Stimulated activated CD4-positive, alpha-beta T cell treated with anti-CD3 and anti-CD28 coated beads, Interleukin-15, amount 100 ng/mL, for 1 hour (primary cell): ENCODE measurements at places on chromosomes 6 and 20.

DNA sequence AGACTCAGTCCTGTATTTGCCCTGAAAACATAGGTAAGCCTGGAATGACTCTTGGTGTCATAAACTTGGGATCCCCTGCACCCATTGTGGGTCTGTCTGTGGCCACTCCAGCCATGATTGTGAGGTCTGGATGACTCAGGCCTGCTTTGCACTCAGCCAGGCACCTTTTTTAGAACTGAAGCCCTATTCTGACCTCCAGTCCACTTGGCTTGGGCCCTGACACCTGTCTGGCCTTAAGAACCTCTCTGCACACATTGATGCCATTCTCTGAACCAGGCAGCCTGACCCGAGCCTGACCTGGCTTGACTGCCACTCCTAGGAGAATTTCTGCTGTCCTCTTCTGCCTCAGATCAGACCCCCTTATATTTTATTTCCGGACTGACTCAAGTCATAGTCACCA lies 383.7 kb downstream of the MAFB start:
- no peak for DNase-seq

DNA sequence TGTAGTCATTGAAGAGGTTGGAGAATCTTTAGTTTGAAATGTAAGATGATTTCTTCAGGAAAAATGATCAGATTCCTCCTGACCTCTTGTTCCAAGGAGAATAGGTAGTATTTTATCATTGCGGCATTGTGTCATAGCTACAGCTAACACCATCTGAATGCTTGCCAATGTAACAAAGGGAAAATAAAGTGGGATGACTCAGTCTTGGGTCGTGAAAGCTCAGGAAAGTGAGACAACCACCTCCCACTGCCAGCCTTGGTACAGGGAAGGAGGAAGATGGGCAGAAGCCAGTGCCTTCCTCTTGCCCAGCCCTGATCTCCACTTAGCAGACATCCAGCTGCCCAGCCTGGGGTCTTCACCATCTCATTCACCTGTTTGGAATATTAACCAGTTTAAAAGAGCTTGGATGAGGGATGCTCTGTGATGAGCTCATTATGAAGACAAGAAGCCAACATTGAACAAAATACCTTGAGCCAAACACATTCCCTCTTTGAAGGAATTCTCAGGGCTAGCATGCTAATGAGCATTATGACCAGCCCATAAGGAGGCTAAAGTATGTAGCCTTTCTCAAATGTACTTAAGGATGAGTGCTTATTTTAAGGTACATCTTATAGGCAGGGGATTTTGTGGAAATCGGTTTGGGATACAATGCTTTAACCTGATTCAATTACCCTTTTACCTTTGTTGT lies 40.0 kb upstream of the APCDD1L start:
- DNase-seq: no peak

DNA sequence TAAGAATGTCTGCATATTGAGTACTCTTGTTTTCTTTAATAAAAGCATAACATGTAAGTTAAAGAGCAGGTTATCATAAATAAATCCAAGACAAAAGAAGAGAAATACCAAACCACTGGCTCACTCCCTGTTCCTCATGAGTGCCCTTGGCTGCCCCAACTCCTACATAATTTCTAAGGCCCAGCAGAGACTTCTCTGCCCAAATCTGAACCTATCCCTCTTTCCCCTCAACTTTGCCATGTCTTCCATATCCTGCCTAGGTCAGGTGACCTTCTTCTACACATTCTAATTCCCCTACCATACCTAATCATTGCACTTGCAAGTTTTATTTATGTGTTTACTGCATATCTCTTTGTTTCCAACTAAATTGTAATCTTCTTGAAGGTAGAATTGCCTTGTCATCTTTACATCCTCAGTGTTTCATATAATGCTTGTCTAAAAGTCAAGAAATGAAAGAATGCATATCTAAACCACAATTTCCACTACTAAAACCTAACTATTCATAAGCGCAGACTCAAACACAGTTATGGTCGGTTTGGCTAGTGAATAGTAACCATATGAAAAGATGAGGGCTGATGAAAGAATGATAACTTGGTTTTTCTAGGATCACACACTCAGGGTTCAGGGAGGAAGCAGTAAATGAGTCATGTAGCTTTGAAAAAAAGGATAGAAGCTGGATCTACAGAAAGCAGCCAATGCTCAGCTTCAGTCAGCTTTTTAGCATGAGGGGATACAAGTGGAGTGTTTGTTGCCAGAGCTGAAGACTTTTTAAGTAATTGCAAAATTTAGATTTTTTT lies 53.3 kb upstream of the EYA4 start:
- DNase-seq: no peak

DNA sequence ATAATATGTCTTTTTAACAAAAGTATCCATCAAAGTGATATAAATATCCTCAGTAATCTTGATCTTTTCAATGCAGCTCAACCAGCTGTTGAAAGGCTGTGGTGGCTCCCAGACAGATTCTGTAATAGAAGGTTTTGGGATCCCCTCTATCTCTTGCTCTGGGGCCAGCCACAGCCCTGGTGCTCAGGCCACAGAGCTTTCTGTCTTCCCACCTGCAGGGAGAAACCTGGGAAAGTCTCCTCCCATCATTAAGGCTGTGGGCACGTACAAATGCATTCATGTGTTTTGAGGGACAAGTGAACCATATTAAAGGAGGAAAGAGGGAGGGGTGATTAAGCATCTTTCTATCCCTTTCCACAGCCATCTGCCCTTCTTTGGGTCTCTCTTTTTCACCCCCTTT lies 183.1 kb downstream of the PRDM13 start:
- DNase-seq: no peak

DNA sequence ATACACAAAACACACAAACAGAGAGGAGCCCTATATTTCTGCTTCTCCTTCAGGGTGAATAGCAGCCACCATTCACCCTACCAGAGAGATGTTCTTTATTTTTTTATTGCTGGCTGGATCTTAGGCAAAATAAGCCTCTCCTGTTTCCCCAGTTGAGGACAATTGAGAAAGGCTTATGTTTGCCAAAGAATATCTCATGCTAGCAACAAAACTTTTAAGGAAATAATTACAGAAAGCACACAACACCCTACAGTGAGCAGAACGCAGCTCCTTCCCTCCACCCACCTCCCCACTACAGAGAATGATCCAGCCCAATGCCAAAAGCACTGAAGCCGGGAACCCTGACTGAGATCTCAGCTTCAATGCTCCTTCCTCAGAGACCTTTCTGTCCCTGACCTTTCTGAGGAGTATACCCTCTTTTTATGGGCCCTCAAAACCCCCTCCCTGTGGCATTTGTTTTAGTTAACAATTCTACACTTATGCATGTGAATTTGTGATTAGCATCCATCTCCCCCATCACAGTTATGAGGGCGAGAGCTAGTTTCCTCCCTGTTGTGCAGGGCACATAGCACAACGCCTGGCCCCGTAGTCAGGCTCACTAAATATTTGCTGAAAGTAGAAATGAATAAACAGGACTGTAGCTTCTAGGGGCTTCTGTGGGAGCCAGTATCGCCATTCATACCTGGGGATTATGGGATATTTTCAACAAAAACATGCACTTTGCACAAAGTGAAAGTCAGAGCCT lies 491.6 kb upstream of the CDH4 start:
- no peak for DNase-seq

- DNase-seq: no peak
Measured at GRCh38 chr6:21306546-21306945, 287.0 kb upstream of the SOX4 start.

DNA sequence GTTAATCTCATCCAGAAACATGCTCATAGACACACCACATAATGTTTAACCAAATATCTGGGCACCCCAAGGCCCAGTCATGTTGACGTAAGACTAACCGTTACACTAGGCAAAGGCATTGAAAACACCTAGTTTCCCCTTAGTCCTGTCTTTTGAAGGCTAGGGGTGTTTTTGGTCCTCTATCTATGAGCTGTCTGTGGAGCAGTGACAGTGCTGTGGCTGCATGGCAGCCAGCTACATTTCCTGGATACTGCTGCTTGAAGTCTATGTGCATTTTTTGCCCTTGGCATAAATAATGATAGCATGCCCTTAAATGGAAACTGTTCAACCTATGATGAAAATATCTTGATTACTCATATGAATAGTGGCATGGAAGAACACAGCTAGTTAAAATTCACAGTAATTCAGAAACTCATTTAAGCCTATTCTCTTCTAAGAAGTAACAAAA lies 18.6 kb downstream of the FARS2 start:
- DNase-seq: no peak

- no peak for DNase-seq
Measured at GRCh38 chr6:43644940-43645612, at the start of gene RSPH9. Gene RSPH9, plus strand, starts transcription at chr6:43645036. Its CDS starts 63 bp downstream, at chr6:43645099.

DNA sequence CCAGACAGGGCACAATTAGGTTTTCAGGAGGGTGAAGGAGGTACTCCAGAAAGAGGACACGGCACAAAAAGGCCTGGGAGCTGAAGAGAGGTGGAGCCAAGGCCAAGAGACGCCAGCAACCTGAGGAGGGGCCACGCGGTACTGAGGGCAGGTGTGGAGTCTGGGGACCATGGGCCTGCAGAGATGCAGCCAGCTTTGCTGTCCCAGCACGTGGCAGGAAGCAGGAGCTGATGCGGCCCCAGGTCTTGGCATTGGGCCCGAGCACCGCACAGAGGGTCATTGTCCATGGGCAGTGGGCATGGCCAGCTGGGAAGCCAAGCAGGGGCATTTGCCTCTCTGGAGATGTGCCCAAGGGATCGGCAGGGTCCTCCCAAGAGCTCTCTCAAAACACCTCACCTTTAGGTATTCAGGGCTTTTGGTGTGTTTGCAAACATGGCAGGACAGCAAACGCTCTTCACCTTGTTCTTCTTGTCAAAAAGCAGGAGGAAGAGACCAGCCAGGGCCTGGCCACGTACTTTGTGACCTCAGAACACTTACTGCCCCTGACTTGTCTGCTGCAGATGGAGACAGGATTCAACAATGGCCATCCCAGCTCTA lies 1.4 kb upstream of the BPIFB1 start:
- DNase-seq: no peak

GRCh38 chr6:66159937-66160336 lies 452.9 kb upstream of the EYS start:
- DNase-seq: no peak

DNA sequence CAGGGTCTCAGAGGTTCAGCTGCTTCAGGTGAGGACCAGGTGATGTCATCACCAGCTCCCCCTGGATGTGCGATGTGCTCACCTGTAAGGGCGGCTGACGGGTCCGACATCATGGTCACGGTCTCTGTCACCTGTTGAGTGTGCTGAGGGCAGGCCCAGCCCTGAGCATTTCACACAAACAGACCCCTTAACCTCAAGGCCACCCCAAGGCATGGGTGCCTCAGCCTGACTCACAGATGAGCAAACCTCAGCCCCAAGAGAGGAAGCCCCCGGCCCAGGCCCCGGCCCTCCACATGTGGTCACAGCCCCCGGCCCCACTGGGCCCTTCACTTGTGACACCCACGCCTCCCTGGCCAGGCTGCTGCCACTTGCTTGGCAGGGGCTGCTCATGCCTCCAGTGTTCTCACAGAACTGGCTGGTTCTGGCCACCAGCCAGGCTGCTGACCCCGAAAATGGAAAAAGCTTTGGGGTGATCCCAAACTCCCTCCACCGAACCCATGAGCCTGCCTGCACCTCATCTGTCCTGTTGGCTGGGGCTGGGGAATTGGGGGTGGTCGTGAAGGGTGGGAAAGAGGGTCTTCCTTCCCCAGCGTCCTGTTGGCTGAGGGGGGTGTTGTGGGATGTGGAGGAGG lies 33.3 kb downstream of the PRR18 start:
- no peak for DNase-seq

DNA sequence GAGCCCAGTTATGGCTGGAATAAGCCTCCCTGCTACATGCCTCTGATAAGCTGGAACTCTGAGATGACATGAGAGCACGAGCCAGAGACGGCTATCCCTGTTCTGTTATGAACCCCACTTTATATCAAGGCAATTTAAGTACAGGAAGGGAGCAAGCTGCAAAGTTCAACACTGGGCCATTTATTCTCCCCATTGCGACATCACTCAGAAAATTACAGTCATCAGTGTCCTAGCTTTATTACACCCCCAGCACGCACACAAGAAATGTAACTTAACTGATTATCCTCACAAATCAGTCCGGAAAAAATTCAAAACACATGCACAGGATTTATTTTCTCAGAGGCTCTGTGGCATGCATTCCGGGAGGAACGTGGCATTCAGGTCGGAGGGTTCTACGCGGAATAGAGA lies 125.3 kb upstream of the SLC2A12 start:
- no peak for DNase-seq

DNA sequence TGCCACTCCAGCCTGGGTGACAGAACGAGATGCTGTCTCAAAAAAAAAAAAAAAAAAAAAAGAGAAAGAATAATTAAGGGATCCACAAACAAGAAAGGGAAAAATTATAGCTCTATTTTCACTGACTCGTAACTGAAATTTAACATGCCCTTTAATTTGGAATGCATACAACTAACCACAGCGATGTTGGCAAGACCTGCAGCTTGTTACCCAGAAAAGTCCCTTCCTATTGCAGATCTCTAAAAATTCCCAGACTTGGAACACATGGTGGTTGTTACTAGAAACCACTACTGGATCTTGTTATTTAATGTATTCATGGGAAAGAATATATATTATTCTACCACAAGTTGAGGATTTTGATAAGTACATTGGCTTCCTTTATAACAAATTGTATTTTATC lies 27.8 kb upstream of the SMIM28 start:
- no peak for DNase-seq

DNA sequence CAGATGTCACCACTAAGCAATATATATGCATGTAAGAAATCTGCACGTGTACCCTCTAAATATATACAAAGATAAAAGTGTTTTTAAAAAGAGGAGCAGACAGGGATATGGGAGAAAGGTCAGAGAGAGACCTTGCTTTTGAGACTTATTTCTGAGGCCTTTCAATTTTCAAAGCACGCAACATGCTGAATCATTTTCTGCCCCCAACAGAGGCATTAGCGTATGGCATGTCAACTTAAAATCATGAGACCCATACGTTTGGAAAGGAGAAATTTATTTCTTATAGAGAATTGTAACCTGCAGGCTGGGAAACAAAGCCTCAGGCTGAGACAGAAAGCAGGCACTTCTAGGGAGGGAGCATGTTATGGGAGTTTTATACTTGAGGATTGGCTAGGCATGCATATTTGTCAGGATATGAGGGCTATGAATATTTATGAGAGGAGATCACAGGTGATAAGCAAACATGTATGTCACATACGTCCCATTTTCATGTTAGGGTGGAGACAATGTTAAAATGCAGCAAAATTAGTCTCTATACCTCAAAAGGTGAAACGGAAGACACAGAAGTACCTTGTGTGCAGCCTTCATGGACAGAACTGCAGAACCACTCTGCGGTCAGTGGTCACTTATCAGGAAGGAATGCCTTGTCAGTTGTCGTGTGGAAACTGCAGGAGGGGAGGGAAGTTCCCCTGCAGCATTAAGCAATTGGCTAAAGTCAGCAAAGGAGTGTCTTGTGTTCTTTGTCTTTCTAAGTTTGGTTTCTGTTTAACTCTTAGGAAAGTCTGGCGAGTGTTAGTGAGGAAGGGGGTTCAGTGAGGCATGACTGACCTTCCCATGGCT lies 6.3 kb upstream of the GABRR2 start:
- no peak for DNase-seq
